ENCODE measurements at places on chromosomes 2 and 18.

DNA sequence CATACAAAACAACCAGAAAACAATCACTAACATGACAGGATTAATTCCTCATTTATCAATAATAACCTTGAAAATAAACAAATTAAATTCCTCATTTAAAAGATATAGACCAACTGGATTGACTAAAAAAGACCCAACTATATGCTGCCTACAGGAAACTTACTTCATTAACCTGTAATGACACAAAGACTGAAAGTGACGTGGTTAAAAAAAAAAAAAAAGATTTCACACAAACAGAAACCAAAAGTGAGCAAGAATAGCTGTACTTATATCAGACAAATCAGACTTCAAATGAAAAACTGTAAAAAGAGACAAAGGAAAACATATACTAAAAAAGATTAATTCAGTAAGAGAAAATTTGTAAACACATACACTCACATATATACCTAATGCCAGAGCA is 201.2 kb downstream of the CCDC178 start:
- no peak for DNase-seq

GRCh38 chr2:45497355-45497754 is 113.7 kb downstream of the SRBD1 start:
- peak; percentile 57 for DNase-seq

DNA sequence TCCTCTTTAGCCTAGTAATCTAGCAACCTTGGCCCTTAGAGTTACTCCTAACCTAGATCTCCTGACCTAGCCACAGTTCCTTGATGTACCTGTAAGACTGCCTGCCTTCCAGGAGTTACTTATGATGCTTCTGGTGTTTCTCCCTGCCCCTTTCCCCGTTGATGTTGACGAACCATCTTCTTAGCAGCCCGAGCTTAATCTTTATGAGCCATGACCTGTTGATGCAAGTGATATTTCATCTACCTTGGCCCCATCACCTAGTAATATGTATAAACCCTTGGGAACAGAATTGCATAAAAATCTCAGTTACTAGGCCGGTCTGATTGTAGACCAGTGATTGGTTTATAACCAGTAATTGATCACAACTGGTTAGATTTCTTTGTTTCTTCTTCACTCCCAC is 2.7 kb downstream of the IMPACT start:
- no peak for DNase-seq

- DNase-seq: no peak
Observed at GRCh38 chr2:150681120-150681804, 193.8 kb upstream of the RND3 start.

DNA sequence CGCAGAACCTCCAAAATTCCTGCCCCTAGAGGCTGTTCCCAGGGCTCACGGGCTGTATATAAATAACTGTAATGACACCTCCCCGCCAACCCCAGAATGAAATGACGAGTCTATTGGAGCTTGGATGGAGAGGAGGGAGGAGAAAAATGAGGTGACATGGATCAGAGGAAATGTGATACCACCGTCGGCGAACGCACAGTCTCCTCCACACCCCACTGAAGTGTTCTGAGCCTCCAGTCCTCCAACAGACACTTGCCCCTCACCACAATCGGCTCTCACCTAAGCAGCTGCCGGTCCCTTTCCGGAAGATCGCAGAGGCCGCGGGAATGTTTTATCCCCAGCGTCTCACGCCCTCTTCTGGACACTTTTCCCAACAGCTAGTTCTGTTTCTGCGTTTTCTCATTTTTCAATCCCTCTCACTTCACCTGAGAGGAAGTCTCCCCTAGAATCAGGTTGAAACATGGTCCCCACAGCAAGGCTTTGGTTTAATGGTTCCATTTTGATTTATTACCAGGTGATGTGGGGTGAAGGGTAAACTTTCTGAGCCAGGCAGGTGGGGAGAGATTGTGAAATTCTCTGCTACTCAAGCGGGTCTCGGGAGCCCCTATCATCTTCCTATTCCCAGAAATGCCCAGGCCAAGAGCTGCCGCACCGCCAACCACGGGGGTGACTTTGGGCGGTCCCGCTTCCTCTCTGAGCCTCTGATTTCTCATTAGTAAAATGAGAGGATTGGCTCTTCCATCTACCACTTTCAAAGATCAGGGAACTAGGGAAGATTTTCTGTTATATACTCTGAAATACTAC is 9.1 kb upstream of the MYO5B start:
- DNase-seq: no peak

DNA sequence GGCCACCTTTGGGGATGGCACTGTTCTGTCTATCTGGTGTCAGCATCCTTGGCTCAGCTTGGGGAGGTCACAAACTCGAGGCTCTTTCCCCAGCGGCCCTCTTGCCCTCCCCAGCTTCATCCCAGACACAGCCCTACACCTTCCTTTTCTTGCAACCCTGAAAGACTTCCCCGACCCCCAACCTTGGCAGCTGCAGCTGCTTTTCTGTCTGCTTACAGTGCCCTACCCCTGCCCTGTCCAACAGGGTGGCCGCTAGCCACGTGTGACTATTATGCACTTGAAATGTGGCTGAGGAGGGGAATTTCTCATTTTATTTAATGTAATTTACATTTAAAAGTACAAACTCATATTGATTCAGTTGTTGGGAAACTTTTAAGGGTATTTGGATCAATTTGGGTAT is 41.3 kb downstream of the NGEF start:
- DNase-seq: no peak

DNA sequence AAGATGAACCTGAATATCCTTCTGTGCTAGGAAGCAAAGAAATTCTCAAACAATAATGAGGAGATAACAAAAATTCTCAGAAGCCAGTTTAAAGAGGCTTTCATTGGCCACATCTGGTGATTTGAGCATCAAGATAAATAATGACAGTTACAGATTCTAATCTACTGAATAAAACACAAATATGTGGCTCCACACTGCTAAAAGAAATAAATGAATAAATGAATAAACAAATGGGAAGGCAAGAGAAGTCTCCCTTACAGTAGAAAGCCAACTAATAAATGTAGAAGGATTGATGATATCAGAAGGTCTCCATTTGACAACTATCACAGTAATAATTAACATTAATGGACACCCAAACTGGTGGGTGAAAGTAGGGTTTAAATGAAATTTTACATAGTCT is 54.6 kb upstream of the ADAM23 start:
- no peak for DNase-seq

DNA sequence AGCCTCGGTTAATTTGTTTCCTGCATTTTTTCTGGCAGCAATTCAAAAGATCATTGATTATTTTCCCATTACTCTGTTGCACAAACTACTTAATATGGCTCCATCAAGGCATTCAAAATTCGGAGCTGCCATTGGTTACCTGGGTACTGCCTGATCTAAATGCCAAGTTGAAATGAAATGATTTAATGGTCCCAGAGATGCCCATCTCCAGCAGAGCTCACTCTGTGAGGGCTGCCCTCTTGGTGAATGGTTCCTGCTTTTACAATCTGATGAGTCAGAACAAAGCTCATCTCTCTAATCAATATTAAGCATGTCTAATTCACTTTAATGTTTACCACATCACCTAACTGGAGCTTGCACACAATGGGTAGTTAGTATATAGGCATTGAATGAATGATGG is 126.1 kb downstream of the CTNNA2 start:
- DNase-seq: no peak

All from activated T-cell treated with anti-CD3 and anti-CD28 coated beads, Interleukin-2, amount 50 U/mL, for 72 hours (primary cell).